ENCODE measurements at places on chromosomes 13 and 19.

GRCh38 chr13:66446413-66446812 is 783.7 kb downstream of the PCDH9 start:
- no peak for DNase-seq

DNA sequence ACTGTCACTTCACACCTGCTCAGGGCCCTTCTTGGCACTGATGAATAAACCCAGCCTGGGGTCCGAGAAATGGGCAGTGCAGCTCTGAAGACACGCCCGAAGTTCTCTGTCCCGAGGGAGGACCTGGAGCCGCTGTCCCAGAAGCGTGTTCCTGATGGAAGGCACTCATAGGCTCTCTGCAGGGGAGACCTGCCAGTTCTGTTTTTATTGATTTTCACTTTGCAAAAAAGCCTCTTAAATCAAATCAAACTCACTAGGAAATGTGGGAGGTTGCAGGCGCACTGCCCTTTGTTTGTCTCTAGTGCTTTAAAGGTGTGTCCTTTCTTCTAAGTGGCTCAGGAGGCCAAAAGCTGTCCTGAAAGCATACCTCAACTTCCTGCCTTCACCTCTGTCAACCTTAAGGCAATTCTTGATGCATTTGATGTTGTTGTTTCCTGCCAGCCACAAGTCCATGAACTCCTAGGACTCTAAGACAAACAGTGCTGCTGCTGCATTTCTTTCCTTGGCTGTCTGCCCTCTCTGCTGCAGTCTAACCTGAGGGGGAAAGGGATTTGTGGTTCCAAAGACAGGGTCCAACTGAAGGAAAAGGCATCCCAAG is 663.2 kb downstream of the UQCRFS1 start:
- no peak for DNase-seq

- DNase-seq = peak; percentile 40
Observed at GRCh38 chr19:18940769-18941627, at the start of gene HOMER3. Gene HOMER3 (minus strand): TSS chr19:18941217. CDS start chr19:18938982, 2,235 bp downstream.

GRCh38 chr13:114112826-114113322 is 19.5 kb downstream of the RASA3 start:
- DNase-seq = no peak

GRCh38 chr13:66275416-66275815 is 954.7 kb downstream of the PCDH9 start:
- no peak for DNase-seq

GRCh38 chr19:19526581-19527370 is 1.9 kb upstream of the YJEFN3 start:
- DNase-seq = no peak

DNA sequence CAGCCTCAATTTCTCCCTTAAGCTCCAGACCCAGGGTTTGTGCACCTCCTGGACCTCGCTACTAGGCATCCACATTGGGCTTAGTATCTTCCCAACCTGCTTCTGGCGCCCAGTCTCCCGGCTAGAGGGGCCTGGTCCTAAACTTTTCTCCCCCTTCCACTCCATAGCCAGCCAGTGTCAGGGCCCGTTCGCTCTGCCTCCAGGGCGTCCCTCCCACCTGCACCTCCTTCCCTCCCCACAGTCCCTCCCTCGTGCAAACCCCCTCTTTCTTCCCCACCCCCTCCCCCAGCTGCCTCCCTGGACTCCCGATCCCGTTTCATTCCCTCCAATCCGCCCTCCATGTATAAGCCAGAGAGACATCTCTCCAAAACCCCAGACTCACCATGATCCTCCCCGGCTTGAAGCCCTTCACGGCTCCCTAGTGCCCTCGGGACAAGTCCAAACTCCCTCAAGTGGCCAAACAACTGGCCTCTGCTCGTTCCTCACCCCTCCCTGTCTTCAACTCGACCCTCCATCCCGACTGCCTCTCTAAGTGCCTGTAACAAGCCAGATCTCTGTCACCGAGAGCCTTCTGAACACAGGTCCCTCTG is 997 bp upstream of the SAMD4B start:
- no peak for DNase-seq

GRCh38 chr13:31046711-31047279 is 114.3 kb downstream of the TEX26 start:
- DNase-seq = no peak

DNA sequence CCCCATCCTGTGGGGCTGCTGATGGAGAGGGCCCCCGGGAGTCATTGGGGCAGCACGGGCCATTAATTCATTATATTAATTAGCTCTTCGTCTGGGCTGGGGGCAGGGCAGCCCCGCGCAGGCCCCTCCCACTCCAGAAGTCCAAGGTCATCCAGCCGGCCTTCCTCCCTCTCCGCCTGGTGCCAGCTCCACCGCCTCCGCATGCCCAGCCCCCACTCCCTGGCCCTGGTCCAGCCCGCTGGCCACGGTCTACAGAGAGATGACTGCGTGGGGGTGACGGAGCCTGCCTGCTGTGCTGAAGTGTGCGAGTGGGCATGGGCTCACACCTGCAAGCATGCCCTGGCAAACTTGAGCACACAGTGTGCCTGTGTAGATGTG is 8.8 kb downstream of the IGLON5 start:
- no peak for DNase-seq
